Right cardiac atrium (tissue), 5 donors: ENCODE measurements at places on chromosomes 3 and 15. TPM values are rescaled to one million over a fixed set of nuclear protein-coding genes. Genes with fewer than 3 reads are reported as not detected.
A peak's percentile ranks its signal among the peaks of the same experiment; 100 is the strongest.

DNA sequence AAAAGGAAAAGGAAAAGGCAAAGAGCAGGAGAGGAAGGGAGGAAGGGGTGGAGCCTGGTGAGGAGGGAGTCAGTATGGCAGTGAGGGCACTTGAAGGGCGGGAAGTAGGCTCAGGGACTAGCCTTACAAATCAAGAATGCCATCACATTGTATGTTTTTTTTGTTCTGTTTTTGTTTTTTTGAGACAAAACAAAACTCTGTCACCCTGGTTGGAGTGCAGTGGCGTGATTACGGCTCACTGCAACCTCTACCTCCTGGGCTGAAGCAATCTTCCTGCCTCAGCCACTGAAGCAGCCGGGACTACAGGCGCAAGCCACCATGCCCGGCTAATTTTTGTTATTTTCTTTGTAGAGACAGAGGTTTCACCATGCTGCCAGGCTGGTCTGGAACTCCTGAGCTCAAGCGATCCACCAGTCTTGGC is 10.5 kb upstream of the PIK3CB start:
- DNase-seq = no peak

The CHRM5 gene
- not detected for polyA plus RNA-seq

The TMEM39A gene
- polyA plus RNA-seq = 6.7 TPM

- DNase-seq = no peak
Observed at GRCh38 chr15:40845036-40845435, 1.2 kb downstream of the SPINT1 start.

- no peak for DNase-seq
Observed at GRCh38 chr15:32053719-32054118, 23.4 kb downstream of the CHRNA7 start.

DNA sequence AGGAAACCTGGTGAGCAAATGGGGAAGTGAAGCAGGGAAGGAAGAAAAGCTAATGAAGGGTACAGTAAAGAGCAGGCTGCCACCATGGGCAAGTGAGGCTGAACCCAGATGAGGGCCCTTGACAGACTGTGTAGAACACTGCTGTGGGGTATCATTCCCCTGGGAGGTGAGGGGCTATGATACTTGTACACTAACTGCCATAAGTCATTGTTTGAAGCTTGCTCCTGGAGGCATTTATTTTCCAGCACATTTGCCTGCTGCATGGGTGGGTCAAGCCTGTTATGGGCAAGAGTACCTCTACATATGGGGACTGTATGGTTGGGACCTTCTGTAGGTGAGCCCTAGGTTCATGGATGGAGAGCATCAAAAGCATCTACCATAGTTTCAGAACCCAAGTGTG is 57.4 kb downstream of the POMGNT2 start:
- no peak for DNase-seq

The RPL39L gene
- 8.1 TPM for polyA plus RNA-seq

DNA sequence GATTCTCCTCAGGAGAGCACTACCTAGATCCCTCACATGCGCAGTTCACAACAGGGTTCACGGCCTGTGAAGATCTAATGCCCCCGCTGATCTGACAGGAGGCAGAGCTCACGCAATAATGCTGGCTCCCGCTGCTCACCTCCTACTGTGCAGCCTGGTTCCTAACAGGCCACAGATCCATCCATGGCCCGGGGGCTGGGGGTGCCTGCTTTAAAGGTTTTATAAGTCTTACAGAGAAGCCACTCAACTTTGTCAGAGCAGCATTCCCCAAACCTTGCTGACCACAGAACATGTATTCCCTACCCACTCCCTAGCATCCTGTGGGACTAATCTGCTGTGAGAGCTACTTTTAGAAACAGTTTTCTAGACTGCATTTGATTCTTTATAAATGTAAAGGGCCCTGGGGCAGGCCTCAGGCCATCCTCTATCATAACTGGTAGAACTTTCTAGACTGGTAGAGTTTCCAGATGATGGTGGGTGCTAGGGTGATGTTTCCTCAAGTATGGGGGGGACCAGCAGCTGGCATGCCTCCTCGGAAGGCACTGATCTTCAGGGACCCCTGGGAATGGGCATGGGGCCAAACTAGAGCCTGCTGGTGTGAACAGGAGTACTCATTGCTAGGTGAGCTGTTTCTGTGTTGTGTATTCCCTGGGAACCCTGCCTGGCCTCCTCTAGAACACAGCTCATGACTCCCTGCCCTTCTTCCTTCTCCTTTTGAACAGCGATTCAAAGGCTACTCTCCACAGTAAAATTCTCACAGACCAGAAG is 25.7 kb upstream of the RAD18 start:
- DNase-seq = no peak

- DNase-seq = no peak
Observed at GRCh38 chr3:26591926-26592325, 30.6 kb upstream of the LRRC3B start.

- DNase-seq = no peak
Observed at GRCh38 chr15:89645680-89646079, 9.6 kb downstream of the KIF7 start.

The LHFPL4 gene
- polyA plus RNA-seq = 0.02 TPM

- no peak for DNase-seq
Observed at GRCh38 chr3:183220828-183221227, 32.2 kb upstream of the B3GNT5 start.

The COL8A1 gene
- polyA plus RNA-seq = 16.5 TPM

The IGSF11 gene
- 2.7 TPM for polyA plus RNA-seq

The GATM gene
- polyA plus RNA-seq = 12.9 TPM

The MUC20 gene
- 1.7 TPM for polyA plus RNA-seq

- no peak for DNase-seq
Observed at GRCh38 chr3:32819551-32820348, 2.0 kb downstream of the TRIM71 start.

GRCh38 chr3:156888176-156888575 is 62.0 kb downstream of the LEKR1 start:
- DNase-seq = no peak

- no peak for DNase-seq
Observed at GRCh38 chr3:82293867-82294266, 532.4 kb upstream of the GBE1 start.

DNA sequence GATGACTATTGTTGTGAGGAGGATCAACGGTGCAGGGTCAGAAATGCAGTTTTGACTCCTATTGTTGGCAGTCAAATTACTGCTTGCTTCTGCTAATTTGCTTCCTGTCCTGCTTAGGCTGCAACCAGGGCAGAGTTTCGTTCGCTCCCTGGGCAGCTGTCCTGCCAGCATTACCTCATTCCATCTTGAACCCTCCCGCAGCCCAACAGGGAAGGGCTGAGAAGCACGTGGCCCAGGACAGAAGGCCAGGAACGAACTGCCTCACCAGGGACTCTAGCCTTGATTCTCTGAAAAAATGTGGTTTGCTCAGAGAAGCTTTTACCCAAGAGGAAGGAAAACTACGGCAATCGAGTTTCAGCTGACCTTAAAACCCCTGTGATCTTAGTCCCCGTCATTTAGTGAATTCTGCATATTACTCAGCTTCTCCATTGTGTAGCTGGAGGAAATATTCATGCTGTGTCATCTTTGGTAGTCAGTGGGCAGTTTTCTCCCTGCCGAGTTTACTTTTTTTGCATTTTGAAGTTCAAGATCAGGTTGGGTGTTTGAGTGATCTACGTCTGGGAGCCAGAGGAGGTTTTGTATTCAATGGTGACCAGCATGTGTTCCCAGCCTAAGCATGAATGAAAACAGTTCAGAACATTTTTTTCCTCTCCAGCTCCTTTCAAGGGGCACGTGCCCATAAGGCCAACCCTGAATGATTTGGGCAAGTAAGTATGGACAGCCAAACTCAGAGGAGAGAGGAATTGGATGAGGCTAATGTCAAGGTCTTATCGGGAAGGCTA is 23.0 kb downstream of the TLNRD1 start:
- peak; percentile 91 for DNase-seq

DNA sequence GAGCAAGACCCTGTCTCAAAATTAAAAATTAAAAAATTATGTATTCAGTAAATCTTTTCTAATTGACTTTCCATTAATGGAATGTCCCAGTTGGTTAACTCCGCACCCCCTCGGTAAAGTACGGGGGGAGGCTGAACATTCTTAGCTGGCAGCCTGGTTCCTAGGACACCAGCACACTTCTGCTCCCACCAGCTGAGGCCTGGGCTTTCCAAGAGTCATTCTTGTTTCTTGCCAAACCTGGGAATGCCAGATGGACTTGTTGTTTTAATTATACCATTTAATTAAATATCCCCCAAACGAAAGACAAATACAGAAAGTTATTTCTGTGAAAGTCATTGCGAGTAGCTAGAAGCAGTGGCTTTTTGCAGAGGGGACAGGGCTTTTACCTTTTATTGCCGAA is 179.4 kb downstream of the VGLL4 start:
- DNase-seq = no peak

The CPB1 gene
- 0.27 TPM for polyA plus RNA-seq

- DNase-seq = no peak
Observed at GRCh38 chr3:67557848-67558355, 96.5 kb downstream of the SUCLG2 start.
